ENCODE measurements at places on chromosomes 11 and 22.

DNA sequence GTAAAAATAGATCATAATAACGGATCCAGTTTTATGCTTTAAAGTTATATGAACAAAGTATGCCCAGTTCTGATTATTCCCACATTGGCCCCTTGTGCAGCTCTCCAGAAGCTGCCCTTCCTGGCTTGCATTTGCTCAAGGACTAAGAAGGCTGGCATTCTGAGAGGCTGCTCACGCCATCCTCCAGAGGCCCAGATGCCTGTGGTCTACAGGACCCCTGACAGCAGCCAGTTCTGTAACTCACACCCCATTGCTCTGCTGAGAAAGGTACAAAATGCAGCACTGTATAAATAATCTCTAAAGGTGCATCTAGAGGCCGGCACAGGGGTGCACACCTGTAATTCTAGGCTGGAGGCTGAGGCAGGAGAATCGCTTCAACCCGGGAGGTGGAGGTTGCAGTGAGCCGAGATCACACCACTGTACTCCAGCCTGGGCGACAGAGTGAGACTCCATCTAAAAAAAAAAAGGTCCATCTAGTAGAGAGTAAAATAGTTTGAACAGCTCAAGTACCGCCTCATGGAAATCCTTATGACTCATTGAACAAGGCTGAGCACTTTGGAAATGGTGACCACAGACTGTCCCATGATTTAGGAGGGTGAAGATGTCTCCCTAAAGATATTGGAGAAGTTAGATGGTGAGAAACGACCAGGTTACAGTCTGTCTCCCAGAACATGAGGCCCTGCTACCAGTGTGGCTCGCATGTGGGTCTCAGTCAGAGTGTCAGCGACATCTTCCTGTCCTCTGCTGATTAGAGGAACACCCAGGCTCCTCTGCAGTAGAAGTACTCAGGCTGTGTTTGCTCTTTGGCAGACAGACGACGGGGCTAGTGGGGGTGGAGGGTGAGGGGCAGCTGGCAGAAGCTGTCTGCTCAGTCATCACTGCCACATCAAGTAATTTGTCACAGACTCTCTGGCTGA, 56.3 kb downstream of the KREMEN1 start:
- DNase-seq: no peak

DNA sequence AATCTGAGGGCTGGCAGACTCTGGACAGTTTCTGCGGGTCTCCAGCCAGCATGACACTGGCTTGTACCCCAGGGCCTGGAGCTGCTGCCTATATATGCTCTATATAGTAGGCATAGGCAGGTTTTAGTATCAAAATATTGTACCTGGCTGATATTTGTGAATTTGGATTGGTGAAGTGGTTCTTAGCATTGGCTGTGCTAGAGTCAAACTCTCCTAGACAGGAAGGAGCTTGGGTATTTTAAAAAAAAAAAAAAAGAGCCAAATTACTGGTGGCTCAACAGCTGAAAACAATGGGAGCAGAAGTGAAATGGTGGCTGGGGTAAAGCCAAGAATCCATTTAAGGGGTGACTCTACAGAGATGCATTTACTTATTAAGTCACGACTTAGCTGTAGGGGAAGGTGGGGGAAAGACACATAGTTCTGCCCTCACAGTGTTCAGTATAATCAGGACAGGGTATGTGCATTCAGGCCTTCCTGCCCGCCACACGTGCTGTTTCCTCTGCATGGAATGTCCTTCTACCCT, 11.0 kb upstream of the MTFP1 start:
- no peak for DNase-seq

- no peak for DNase-seq
Measured at GRCh38 chr22:35098921-35099320, 33.0 kb downstream of the ISX start.

DNA sequence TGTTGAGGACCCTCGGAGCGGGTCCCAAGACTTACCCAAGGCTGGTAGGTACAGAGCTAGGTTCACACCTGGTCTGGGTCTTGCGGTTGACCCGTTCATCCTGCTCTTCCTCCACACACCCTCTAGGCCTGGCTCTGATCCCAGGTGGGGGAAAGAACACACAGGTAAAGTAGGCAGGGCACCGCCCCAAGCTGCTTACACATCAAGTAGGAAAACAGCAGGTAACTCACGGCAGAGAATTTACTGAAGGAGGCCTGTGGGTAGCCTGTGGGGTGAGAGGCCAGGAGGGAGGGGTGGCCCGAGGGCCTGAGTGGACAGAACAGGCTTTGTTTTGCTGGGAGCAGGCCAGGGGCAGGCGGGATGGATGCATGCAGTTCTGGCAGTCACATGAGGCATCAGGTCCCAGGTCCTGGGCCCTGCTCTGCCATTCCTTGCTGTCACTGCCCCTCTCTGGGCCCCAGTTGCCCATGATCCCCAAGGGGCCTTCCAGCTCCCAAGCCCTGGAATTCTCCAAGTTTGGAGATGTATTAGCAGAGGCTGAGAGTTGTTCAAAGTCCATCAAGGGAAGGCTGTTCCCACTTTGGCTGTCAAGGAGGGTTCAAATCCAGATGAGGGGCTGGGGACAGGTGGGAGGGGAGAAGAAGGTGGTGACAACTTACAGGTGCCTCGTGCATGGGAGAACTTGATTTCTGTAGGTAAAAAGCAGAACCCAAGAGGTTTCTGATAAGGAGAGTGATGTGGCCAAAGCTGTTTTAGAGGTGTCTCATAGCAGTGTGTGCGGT, 5.7 kb downstream of the TSKU start:
- DNase-seq: no peak

DNA sequence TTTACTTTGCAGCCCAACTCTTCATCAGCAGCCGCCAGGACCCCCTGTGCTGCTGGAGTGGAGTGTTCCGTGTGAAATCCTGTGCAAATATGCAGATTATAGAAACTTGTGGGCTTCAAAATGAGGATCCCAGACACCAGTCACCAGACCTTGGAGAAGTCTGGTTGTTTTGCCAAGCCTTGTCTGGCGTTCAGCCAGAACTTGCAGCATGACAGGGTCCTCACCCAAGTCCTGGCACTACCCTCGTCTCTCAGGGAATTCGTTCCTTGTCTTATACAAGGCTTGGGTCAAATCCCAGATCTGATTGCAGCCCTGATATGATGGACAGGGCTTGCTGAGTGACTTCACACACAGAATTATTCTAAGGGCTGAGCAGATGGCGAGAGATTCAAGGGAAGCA, 18.9 kb downstream of the SHISAL1 start:
- no peak for DNase-seq

DNA sequence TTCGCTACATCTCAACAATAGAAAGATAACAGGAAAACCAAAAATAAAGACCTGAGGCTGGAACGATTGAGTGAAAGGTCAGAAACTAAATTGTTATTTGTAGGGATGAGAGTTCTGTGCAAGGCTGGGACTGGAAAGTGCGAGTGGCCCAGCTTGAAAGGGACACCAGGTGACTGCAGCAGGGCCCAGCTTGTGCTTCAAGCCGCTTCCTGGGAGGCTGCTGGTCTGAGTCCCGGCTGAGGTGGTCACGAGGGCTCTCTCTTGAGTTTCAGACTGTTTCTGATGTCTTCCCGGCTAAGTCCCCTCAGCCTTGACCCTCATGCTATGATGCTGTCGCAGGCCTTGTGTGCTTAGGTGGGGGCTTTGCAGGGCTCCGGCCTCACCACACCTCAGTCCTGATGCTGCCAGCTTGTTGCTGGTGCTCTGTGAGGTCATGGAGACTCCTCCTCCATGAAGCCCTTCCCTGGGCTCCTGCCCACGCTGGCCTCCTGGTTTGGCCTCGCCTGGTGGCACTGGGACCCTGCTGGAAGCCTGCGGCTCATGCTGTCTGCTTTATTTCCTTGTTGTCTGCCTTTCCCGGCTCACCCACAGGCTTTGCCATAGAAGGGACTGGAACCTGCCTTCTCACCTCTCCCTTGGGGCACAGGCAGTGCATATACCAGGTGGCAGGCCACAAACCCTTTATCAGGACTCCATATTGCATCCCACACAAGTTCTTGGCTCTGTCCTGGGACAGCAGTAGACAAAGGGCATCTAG, 4.0 kb downstream of the BANF1 start:
- no peak for DNase-seq

- DNase-seq: no peak
Measured at GRCh38 chr11:102456381-102456780, 3.8 kb upstream of the TMEM123 start.

Data from HTR-8/SVneo (cell line).